ENCODE measurements at places on chromosomes 2 and 18. TPM values are rescaled to one million over a fixed set of nuclear protein-coding genes. Genes with fewer than 3 reads are reported as not detected.

The SERPINB12 gene
- not detected for total RNA-seq

The NPAS2 gene
- 63.1 TPM for total RNA-seq

The ADRA2B gene
- not detected for total RNA-seq

The UGT1A4 gene
- total RNA-seq, result not detected

The CERS6 gene
- 24.3 TPM for total RNA-seq

The RAPH1 gene
- 7.7 TPM for total RNA-seq

- DNase-seq, result no peak
These were observed 148.2 kb downstream of the FAM161A start for GRCh38 chr2:61705625-61706024.

DNA sequence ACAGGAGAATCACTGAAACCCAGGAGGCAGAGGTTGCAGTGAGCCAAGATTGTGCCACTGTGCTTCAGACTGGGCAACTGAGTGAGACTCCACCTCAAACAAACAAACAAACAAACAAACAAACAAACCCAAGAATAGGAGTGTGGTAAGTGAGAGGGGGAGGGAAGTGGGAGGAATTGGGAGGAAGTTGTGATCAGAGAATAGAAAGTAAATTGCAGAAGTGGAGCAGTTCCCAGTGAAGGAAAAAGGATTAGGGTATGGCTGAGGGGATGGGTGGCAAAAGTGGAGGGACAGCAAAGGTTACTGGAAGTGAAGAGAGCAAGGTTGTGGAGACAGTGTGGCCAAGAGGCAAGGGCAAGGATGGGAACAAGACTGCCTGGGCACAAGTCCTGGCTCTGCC, 41.1 kb upstream of the C1GALT1C1L start:
- DNase-seq, result no peak

- DNase-seq, result peak; percentile 45
These were observed 25.1 kb upstream of the ARHGAP25 start for GRCh38 chr2:68709421-68709911.

DNA sequence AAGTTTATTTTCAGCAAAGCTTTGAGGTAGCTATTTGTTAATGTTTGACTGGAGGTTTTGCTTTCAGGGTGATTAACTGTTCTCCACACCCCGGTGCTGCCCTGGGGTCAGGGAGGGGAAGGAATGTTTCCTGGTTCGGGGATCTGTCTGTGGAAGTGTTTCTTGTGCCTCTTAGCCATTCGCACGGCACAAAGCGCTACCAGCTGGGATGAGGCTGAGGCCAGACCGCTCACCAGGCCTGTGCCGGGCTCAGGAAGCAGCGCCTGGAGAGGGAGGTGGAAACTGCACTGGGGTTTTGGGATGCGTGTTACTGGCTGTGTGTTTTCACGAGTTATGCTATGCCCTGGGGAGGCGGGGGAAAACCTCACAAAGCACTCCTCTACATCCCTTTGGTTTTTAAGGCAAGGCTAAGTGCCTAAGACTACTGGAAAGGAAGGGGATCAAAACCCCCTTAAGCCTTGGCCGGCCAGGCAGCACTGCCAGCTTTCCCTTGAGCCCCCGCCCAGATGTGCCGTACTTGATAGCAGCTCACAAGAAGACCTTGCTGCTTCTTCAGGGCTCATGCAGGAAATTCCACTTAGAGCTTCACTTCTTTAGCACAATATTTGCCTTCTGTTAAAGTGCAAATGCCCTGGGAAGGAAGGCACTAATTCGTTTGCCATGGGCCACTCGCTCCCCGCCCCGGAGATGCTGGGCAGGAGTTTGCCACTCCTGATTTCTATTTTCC, 65.7 kb upstream of the CNGA3 start:
- no peak for DNase-seq

- DNase-seq, result peak; percentile 50
These were observed 63.3 kb upstream of the STK17B start for GRCh38 chr2:196234672-196235071.

DNA sequence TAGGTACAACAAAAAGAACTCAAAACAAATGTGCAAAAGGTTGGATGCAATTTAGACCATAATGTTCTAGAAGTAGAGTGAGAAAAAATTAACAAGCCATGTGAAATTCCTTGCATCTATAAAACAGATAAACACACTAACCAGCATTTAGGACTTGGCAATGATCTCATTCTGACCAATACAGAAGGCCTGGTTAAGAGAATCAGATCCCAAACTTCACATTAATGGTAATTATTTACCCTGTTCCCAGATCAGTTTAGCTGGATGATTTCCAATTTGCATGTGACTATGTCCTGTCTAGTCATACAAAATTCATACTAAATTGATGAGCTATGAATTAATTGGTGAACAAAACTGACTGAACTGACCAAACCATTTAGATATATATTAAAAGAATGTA, 98.4 kb upstream of the FIGN start:
- no peak for DNase-seq

GRCh38 chr18:78242254-78242643, 737.4 kb upstream of the SALL3 start:
- DNase-seq, result no peak
